Kidney capillary endothelial cell (primary cell): ENCODE measurements at places on chromosomes 7 and 10.
A peak's percentile ranks its signal among the peaks of the same experiment; 100 is the strongest.

GRCh38 chr7:107641676-107642075 lies 19.0 kb upstream of the SLC26A4 start:
- no peak for DNase-seq

DNA sequence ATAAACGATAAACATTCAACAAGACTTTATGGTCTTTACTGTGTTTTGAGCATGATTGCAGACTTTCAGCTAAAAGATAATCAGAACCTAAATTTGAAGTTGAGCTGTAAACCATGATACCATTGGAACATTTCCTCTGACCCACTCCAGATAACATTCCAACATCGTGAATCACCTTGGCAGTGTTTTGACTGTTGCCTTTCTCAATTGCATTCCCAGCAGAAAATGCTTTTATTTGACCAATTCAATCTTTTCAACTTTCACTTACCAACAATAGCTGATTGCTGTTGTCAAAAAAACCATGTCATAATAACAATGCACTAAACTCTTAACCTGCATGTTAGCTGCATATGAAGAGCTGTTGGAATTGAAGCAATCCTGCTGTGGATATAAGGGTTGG lies 165.5 kb downstream of the MDFIC start:
- peak; percentile 87 for DNase-seq

GRCh38 chr7:96481796-96482195 lies 159.9 kb upstream of the SLC25A13 start:
- DNase-seq, result no peak

DNA sequence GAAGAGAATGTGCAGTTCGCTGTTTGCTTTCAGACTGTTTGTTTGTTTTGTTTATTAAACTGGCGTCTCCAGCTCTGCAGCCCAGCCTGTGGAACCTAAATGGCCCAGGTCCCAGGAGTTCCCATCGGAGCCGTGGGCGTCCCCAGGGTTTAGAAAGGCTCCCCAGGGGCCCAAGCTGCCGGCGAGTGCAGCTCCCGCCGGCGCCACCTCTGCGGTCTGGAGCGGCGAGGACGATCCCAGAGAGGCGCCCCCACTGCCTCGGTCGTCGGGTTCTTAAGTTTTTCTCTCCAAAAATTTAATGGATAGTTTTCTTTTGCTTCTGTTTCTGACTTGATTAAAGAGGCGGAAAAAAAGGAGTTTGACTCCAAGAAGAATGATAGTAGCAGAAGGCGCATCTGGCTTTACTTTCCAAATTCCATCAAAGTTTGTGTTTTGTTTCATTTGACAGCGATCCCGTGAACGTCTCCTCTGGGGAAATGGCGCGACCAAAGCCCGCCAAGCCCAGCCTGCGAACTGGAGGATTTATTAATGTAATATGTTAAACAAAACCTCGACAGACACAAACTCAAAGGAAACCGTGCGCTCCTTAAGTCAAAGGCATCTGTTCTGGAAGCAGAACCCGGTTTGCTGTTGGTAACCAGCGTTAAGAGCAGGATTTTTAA lies 718 bp upstream of the FZD1 start:
- peak; percentile 40 for DNase-seq

DNA sequence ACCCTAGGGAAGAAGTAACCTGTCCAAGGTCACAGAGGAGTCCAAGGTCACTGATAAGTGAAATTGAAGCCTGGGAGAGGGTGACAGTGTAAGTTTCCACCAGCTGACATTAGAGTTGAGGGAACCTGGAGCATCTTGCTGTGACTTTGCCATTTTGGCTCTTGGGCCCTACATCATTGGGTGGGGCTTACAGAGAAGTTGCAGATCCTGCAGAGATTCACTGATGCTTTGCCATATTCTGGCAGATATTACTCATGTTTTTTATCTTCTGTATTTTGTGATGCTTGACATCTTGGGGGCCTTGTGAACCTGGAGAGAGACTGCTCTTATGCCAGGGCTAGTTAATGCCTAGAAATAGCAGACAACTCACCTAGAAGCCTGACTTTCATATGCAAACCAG lies 36.5 kb downstream of the SMKR1 start:
- DNase-seq, result no peak

GRCh38 chr10:70198696-70199466 lies 28.6 kb upstream of the SAR1A start:
- DNase-seq, result no peak

DNA sequence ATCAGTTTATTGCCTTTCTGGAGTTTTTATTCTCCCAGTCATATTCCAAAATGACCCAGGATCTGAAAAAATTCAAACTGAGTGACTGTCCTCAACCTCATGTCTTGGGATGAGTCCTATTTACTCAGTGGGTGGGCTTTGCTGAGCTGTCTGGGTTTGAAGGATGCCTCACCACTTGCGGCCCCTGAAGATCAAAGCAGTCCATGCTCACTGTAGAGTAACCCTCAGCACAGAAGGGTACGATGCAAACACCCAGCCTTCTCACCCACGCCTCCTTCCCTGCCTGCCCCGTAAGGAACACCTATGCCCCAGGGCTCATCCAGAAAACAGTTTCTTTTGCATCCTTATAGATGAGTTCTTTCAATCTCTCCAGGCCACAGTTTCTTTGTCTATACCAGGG lies 42.2 kb upstream of the GRB10 start:
- DNase-seq, result no peak

DNA sequence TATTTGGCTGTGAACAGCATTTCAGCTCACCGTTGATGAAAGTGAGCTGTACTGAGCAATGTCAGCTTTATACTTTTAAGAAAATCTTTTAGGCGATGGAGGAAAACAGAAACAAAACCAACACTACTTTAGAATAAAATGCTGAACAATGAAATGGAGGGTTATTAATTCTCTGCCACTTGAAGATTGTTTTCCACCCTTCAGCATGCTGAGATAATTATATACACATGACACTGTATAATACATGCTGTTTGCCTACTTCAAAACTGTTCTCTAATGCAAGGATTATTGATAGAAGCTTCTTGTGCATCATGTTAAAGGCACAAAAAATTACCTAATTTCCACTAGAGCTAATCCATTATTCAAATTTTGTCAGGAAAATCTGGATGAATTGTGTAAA lies 66.8 kb downstream of the CACNA2D1 start:
- no peak for DNase-seq

- peak; percentile 28 for DNase-seq
Observed at GRCh38 chr10:97025613-97026242, 160.0 kb downstream of the SLIT1 start.

GRCh38 chr7:99407872-99408378 lies 472 bp downstream of the PDAP1 start:
- DNase-seq, result peak; percentile 59

GRCh38 chr7:88191911-88192310 lies 27.9 kb downstream of the SRI start:
- DNase-seq, result no peak

- no peak for DNase-seq
Observed at GRCh38 chr10:126268013-126268920, 120.0 kb downstream of the ADAM12 start.

DNA sequence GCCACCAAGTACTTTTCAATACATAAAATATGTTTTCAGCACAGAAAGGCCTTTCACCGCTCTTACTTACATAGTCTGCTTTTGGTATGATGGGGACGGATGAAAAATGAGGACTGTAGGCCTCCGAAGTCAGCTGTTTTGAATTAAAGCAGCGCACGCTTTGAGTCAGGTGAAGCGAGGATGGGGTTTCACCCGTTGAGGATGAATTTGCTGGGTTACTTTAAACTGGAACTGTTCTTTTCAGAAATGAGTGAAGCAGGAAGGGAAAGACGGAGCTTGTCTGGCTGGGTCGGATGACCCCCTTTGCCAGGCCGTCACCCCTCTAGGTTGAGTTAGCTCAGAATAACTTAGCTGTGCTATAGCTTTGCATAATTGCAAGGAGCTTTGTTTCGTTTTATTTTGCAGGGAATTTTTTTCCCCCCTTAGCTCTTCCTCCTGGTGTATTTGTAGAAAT lies 40.0 kb downstream of the CUX1 start:
- no peak for DNase-seq

DNA sequence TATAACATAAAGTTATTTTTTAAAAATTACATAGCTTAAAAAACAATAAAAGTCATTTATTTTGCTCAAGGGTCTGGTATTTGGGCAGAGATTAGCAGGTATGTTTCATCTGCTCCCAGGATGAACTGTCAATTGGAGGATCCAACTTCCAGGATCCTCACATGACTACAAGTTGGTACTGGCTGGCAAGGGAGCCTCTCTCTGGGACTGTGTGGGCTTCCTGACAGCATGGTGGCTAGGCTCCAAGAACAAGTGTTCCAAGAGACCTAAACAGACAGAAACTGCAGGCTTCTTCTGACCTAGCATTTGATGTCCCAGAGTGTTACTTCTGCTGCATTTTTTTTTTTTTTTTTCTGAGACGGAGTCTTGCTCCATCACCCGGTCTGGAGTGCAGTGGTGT lies 107.2 kb downstream of the AVL9 start:
- no peak for DNase-seq
